Heart left ventricle (tissue), 16 donors: ENCODE measurements at places on chromosomes 2 and 18.

DNA sequence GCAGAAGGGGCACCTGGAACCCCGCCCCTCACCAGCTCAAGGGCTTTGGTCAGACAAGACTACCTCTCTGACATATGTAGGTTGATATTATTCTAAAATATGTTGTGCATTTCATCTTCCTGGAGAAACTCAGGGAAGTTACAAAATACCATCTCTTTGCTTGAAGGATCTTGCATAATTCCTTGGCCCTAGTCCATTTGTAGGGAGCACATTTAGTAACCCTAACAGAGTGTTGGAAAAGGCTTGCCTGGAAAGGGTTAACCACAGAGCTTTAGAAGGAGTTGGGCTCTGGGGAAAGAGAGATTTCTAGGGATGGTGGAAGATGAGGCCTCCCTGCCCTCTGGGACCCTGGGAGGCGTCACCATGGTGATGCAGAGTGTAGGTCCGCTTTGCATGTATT lies 143.0 kb upstream of the SLC1A4 start:
- DNase-seq: no peak

GRCh38 chr2:203739351-203739750 lies 32.9 kb downstream of the CD28 start:
- DNase-seq: no peak

GRCh38 chr2:101012054-101012705 lies 10.1 kb downstream of the RPL31 start:
- no peak for DNase-seq

DNA sequence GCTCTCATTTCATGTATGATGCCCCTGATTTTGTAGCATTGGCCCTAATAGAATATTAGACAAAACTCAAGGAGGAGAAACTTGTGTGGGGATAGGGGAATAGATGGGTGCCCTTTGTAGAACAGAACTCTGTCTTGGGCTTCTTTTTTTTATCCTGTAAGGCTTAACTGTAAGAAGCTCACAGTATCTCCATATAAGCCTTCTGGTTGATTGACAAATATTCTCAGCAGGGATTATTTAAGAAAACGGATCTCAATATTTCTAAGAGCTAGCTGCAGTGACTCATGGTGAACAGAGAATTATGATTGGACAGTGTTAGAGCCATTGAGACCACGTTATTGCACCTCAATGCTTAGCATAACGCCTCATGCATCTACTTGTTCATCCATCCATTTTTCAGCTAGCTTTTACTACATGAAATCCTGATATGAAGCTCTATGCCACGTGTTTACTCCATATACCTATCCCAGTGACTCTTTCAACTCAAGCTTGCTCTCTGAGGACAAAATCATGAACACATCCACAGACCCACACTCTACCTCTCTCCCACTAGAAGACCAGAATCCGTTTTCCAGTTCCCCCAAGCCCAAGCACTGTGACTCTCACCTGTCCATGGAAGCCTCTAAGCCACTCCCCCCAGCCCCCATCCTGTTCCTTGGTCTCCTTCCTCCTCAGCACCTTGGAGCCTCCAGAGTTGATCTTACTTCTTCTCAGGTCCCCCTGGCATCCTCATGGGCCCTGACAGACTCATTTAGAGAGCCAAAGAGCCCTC lies 99.2 kb downstream of the BCL2L11 start:
- no peak for DNase-seq

DNA sequence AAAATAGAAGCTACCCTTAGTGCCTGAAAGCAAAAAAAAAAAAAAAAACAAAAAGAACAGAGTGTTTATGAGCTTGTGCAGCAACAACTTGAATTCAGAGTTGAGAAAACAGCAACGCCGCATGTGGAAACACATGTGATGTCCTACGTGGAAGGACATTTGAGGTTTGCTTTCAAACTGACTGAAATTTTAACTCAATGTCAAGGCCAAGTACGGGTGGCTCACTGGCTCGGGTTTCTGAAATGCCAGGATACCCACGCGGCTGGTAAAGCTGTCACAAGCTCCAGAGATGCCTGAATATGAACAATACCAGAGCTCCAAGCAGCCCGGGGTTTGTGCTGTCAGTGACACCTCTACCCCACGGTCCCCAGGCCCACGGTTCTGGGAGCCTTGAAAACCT lies 72.2 kb upstream of the THOC1 start:
- no peak for DNase-seq

- DNase-seq: no peak
These were observed 26.2 kb downstream of the ADI1 start for GRCh38 chr2:3492951-3493614.

GRCh38 chr18:73101977-73102376 lies 234.2 kb upstream of the NETO1 start:
- no peak for DNase-seq

DNA sequence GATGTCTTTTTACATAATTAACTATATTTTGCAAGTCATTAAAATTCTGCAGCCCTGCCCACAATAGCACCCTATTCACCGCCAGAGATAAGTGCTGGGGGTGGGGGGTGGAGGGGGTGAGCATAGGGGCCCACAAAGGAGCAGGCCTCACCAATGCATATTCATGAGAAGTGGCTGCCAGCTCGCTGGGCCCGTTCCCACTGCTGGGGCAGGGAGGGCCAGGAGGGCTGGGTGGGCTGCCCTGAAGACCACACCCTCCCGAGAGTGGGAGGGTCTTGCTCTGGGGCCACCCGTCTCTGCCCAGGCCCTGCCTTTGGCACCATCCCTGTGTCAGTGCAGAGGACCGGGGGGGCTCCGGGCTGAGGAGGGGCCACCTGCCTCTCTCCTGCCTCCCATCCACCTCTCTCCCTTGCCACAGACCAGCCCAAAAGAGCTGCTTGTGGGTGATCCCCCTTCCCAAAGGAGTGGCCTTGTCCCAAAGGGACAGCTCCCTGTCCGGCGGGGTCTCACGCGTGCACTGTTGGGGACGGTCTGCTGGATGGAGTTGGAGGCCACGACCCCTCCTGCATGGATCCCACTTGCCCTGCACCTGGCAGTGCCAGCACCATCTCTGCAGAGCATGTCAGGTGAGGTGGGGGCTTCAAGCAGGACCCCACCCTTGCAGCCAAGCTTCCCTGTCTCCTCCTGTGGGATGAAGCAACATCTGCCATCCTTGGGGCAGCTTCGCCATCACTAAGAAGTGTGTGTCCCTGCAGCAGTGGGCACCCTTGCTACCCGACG lies 138.8 kb upstream of the GPC1 start:
- no peak for DNase-seq

- peak; percentile 27 for DNase-seq
These were observed 383.9 kb downstream of the ARHGAP15 start for GRCh38 chr2:143513081-143513480.
